K562 (cell line): ENCODE measurements at places on chromosomes 6 and 20. TPM values are rescaled to one million over a fixed set of nuclear protein-coding genes. Genes with fewer than 3 reads are reported as not detected.

Gene SCUBE3
- 0.02 TPM in 1 of 2 replicates, not detected in the other for total RNA-seq

Gene IPCEF1
- 0.02 and 0.18 TPM in 2 replicates for total RNA-seq

Gene GFOD1
- 10.3 and 12.0 TPM in 2 replicates for total RNA-seq

Gene POLH
- 31.4 and 31.8 TPM in 2 replicates for total RNA-seq

Gene NKX2-2
- not detected in 2 replicates for total RNA-seq

Gene MEI4
- not detected in 2 replicates for total RNA-seq

Gene PAX1
- total RNA-seq: not detected in 2 replicates

Gene MYO6
- total RNA-seq: 5.4 and 5.5 TPM in 2 replicates

Gene TINAG
- total RNA-seq: not detected in 2 replicates

Gene C6orf58
- total RNA-seq: not detected in 2 replicates

Gene BMP5
- not detected in 2 replicates for total RNA-seq

Gene SEL1L2
- not detected in 2 replicates for total RNA-seq

Gene CFB
- total RNA-seq: 0.91 and 1.1 TPM in 2 replicates

Gene RSPO3
- not detected in 2 replicates for total RNA-seq
